ENCODE measurements at places on chromosomes 2 and 18.

DNA sequence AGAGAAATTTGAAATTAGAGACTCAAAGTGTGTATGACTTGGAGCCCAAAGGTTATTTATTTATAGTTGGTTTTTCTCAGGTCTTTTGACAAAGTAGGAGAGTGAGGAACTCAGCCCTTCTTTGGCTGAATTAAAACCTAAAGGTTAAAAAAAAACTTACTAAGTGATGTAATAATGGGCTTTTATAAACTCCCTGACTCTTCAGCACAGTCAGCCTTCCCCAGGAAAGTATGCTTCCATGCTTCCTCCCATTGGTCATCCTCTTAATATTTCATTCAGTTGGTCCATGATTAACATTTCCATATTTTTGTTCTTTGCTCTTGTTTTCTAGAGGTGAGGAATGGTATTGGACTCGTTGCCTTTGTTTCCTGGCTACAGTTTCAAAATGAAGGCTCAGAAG, 7.2 kb downstream of the ARPC2 start:
- no peak for DNase-seq

GRCh38 chr2:72969706-72970105, 52.4 kb downstream of the EMX1 start:
- DNase-seq, result no peak

- DNase-seq, result no peak
Observed at GRCh38 chr2:8212239-8212638, 469.6 kb upstream of the ID2 start.

DNA sequence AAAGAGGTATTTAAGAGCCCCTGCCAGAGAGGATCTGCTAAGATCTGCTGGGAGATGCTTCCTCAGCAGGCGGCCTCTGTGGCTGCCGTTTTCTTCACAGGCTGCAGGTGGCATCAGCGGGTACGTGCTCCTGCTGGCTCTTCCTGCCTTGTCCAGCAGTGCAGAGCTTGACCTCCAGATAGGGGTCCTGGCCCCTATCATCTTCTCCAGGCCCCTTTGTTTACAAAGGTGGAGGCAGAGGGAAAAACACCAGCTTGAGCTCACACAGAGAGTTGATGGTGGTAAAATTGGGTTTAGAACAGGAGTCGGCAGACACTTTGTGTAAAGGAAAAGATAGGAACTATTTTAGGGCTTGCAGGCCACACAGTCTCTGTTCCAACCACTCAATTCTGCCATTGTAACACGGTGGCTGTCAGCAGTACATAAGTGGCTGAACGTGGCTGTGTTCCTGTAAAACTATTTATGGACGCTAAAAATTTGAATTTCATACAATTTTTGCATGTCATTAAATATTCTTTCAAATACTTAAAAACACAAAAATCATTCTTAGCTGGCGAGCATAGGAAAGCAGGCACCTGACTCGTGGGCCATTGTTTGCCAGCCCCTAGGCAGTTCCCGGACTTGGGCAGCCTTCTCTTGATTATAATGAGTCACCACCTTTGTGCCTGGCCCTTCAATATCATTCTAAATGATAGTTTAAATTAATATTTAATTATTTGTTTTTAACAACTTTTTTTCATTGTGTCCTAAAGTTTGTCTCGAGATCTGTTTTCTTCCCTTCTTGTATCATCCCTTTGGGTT, 98.2 kb upstream of the B3GNT7 start:
- peak; percentile 32 for DNase-seq

DNA sequence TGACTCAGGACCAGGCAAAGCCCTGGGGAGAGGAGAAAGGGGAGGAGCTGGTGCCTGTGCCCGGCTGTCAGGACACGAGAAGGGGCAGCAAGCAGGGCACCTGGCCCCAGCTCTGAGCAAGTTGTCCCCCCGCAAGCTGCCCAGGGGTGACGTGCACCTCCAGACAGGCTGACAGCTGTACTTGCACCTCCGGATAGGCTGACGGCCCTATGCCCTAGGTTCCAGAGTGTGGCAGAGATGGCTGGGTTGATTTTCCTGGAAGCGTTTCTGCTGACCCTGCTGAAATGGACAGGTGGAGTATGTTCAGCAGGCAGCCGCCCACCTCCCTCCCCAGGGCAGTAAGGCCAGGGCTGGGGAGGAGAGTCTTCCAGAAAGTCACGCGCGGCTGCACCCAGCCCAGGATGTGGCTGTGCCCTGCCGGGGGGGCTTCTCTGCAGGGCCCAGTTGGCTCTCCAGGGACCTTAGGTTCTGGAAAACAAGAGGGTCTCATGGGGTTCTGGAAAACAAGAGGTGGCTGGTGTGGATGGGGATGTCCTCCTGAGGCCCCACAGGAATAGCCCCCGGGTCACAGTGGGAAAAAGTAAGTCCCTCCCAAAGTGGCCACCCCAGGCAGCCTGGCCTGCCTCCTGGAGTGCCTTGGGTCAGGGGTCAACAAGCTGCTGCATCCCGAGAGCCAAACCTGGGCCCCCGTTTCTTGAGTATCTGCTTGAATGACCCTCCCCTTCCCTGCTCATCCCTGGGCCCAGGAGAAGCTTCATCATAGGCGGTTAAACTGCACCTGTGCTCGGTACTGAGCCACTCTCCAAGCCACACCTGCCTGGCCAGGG, 71.4 kb upstream of the OTOS start:
- no peak for DNase-seq

DNA sequence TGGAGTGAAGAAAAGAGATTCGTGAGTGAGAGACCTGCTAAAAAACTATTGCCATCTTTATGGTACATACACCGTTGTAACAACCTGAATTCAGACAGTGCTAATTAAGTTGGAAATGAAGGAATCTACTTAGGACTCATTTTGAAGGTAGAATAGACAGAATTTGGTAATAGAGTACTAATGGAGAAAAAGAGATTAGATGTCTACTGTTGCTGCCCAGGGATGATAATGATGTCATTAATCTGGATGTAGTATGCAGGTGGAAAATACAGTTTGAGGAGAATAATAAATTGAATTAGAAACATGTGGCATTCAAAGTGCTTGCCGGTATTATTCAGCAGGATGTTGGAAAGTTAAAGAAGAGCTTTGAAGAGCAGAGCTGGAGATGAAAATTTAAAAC, 44.7 kb downstream of the DIS3L2 start:
- DNase-seq, result no peak

GRCh38 chr2:8581234-8581561, 100.7 kb upstream of the ID2 start:
- no peak for DNase-seq

- no peak for DNase-seq
Observed at GRCh38 chr18:73900106-73900835, 247.4 kb downstream of the FBXO15 start.

DNA sequence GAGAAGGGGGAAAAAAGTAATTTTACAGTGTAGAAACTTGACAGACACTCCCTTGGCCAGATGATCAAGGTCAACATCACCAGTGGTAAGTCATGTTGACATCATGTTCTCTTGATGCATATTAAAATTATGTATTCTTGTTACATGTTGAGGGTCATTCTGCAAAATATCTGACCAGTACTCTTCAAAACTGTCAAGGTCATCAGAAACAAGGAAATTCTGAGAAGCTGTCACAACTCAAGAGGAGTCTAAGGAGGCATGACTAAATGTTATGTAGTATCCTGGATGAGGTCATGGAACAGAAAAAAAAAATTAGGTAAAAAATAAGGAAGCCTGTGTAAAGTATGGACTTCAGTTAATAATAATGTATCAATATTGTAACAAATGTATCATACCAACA, 6.3 kb downstream of the SGPP2 start:
- DNase-seq, result no peak

DNA sequence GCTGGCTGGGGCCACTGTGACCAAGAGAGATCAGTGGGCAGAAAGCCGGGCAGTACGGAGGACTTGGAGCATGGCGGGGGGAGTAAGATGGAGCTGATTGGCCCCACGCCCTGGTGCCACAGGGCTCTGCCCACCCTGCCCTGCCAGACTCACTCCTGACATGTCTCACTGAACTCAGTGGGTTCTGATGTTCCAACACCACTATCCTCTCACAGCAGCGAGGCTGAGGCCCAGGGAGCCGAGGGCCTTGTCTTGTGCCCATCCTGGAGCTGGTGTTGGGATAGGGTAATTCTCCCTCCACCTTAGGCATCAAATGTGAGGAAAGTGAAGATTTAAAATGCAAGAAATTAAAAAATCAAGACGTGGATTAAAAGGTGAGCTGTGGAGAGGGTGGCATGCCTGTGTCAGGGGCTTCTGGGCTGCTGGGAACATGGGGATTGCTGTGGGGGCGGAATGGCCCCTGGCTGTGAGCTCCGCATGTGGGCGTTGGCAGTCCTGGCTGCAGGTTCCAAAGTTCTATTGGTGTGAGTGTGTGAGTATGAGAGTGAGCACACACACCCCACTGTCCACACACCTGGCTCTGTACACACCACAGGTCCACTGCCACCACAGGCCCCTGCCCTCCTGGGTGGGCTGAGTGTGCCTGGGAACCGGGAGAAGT, 283.5 kb upstream of the HS6ST1 start:
- DNase-seq, result no peak

- DNase-seq, result no peak
Observed at GRCh38 chr2:44191739-44192138, 23.1 kb downstream of the PPM1B start.

DNA sequence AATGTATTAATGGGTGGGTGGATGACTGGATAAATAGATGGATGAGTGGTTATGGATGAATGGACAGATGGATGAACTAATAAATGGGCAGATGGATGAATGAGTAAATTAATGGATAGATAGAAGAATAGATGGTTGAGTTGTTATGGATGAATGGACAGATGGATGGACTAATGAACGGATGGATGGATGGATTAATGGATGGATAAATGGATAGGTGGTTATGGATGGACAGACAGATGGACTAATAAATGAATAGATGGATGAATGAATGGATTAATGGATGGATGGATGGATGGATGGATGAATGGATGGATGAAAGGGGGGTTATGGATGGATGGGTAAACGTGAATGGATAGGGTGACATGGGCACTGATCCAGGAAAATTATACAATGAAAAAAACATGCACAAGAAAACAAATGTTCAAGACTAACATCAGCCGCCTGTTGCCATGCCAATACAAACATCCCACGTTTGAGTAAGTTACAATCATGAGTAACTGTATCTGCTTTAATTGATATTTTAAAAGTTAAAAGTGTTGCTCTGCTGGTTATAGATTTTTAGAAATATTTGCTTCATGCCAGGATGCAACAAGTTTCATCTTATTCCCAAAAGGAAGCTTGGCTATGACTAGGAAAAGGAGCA, 20.8 kb downstream of the PXDN start:
- no peak for DNase-seq

DNA sequence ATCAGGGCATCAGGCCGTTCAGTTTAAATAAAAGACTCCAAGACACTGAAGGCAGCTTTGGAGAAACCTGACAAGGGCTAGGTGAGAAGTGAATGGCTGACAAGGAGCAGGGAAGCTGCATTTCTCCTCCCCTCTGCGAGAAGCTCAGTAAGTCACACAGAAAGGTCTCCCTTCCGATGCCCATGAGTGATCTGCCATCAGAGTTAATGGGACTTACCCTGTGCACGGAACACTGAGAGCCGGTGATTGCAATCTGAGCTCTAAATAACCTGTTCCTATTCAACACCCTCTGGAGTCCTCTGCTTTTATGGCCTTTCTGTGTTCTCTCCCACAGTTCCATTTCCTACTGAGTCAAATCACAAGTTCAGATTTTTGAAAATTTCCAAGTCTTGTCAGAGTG, 322.2 kb upstream of the MYT1L start:
- no peak for DNase-seq

- no peak for DNase-seq
Observed at GRCh38 chr2:145569108-145569507, 1049.2 kb upstream of the ZEB2 start.

DNA sequence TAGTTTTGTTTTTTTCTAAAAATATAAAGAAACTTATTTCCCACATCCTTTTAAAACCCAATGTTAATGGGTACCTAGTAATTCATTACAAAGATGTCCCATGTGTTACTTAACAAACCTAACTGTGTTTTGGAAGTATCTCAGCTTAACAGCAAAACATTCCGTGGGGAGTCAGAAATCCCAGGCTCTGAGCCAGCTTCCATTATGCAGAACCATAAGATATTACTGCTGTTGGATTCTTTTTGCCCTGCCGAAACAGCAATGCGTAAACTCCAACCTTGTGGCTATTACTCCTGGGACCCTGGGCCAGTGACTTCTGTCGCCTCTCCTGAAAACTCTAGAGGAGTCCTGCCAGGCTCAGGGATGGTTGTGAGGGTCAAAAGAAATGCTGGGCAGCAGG, 174.1 kb downstream of the UXS1 start:
- DNase-seq, result no peak

- no peak for DNase-seq
Observed at GRCh38 chr2:30566631-30567030, 119.6 kb downstream of the LCLAT1 start.

- DNase-seq, result no peak
Observed at GRCh38 chr18:27656905-27657304, 471.8 kb upstream of the CHST9 start.

DNA sequence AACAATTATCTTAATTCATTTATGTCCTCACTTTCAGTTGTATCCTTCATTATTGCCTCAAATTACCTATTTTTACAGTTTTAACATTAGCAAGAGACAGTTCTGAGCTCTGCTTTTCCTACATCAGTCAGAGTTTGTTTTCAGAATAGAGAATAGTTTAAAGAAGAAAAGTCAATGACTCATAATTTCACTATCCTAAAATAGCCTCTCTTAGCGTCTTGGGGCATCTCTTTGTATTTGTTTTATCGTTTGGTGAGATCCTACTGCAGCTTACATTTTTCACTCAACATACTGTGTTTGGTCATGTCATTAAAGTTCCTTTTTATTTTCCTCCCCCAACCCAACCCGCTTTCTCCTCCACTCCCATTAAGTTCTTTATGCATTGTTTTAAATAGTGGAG, 3.8 kb downstream of the SEC11C start:
- DNase-seq, result no peak

GRCh38 chr18:79197531-79197930, 128.3 kb downstream of the ATP9B start:
- DNase-seq, result no peak

DNA sequence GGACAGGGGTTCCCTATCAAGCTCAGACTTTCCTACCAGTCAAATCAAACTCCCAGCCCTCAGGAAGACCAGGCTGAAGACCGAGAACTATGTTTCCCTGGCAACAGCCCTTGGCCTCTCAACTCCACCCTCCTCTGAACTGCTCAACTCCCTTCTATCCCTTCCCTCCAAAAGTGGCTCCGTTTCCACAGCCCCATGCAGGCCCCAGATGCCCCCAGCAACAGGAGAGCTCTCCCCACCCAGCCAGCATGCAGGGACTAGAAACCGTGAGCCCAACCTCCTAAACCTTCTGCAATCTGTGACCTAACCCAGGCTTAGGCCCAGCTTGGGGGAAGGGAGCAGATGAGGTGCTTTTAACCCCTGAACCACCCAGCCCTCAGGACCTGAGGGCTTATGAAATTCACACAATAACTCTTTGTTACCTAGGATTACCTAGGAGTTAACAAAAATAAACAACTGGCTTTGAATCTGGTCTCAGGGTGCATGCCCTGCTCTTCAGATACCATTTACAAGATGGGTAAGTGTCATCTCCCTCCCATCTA, 87.2 kb downstream of the BCL11A start:
- DNase-seq, result no peak

- no peak for DNase-seq
Observed at GRCh38 chr2:3146772-3147650, 230.6 kb downstream of the EIPR1 start.

- no peak for DNase-seq
Observed at GRCh38 chr2:119433636-119434327, 2.1 kb downstream of the TMEM37 start.

All from smooth muscle cell of the brain vasculature (primary cell).